Left ventricle myocardium inferior (tissue), 1 donor: ENCODE measurements at places on chromosomes 16 and 17. TPM values are rescaled to one million over a fixed set of nuclear protein-coding genes. Genes with fewer than 3 reads are reported as not detected.
A peak's percentile ranks its signal among the peaks of the same experiment; 100 is the strongest.

DNA sequence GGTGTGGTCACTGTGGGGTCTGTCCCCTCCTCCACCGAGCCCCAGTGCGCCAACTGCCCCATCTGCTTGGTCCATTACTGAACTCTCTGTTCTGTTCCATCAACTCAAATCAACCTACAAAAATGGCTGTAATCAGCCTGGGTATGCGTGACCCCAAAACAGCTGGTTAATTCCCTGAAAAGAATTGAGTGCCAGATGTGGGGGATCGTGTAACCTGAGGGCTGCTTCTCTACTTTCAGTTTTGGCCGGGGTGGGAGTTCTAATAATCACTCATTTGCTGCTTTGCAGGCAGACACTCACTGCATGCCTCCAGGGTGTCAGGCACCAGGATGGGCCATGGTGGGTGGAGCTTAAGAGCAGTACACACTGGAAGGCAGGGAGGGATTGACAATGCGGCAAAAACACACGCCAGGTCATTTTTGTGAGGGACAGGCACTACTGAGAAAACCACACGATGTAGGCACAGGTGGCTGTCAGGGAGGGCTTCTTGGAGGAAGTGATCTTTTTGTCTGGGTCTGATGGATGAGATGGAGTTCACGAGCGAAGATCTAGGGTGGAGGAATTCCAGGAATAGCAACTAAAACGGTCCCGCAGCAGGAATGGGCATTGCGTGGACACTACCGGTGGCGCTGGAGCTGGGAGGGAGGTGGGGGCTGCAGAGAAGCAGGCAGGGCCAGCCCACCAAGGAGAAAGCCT is 30.4 kb upstream of the SSTR5 start:
- no peak for DNase-seq

DNA sequence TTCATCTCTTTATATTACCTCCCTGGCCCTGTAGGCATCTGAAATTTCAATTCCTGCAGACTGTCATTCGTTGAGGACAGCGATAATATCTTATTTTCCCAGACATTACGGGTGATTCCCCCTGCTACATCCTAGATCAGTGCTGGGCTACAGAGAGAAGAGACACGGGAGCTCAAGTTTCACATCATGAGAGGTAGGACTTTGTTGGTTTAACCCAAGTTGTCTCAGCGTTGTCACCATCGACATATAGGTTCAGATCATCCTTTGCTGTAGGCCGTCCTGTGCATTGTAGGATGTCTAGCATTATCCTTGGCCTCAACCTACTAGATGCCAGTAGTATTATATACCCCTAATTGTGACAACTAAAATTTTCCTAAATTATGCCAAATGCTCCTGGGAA is 19.3 kb downstream of the MT1X start:
- no peak for DNase-seq

DNA sequence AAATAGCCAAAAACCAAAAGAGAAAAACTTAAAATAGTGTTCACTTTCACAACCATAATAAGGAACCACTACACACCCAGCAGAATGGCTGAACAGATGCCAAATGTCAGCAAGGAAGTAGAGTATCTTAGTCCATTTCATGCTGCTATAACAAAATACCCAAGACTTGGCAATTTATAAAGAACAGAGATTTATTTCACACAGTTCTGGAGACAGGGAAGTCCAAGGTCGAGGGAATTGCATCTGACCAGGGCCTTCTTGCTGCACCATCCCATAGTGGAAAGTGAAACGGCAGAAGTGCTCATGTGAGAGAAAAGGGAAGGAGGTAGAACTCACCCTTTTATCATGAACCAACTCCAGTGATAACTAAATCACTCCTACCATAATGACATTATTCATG is 33.8 kb upstream of the CCL22 start:
- DNase-seq = no peak

GRCh38 chr17:82384730-82385481 is 13.3 kb downstream of the UTS2R start:
- DNase-seq = peak; percentile 79

DNA sequence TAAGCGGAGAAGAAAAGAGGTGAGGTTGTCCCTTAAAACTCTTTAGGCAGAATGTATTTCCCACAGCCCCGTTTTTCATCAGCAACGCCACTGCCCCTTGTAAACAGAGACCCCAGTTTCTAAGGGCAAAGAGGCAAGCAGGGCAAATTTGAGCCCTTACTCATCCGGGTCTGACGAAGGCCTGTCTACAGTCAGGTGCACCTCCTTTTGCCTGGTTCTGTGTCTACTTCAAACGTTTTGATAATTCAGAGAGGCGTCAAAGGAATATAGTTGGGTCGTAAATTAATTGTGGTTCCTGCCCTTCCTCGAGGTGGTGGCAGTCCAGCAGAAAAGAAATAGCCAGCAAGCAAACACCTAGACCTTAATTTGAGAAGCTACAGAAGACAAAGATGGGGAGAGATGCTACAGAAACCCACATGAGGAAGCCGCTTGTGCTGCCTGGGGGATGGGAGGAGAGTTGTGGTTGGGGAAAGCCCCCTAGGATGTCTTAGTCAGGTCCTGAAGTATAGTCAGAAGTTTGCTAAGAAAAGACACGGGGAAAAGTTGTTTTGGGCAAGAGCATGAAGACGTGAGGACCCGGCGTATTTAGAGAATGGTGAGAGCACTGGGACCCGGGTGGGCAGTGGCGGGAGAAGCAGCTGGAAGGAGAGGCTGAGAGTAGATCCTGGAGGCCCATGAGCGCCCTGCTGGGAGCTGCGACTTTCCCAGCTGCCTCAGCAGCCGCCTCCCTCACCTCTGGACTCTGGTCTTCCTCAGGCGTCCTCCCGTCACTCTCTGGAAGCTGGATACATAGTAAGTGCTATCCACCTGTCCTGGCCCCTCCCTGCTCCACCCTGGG is 2.4 kb downstream of the FBRS start:
- DNase-seq = no peak

DNA sequence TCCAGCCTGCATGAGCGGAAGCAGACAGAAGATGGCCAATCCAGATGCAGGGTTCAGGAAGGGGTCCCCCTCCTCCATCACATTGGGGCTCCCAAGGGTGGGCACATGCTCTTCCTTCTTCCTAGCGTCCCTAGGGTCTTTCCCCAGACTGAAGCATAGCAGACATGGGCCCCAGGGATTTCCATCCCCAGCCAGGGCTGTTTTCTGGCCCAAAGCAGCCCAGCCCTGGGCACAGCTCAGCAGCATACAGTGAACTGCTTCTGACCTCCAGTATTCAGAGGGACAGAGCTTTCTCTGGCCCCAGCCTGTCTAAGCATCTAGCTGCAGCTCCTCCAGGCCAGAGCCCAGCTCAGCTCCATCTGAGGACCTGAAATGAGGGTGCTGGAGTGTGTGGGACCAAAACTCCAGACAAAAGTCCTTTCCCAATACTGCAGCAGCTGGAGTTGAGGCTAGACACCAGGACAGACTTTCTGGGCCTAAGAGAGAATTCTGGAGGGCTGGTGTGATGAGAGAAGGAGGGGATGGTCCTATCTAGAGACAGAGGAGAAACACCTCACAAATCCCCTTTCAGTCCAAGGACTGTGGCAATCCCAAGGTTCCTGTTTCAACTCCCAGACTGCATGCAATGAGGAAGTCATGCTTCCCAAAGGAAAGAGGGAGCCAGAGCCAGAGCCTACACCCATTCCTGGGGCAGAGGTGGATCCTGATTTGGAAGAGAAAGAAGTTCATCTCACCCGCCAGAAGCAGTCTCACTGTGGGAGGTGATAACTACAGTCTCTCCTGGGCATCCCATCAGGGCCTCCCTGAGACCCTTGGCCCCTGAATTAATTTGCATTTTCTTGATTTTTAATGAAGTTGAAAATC is 4.5 kb upstream of the FOXN1 start:
- no peak for DNase-seq

DNA sequence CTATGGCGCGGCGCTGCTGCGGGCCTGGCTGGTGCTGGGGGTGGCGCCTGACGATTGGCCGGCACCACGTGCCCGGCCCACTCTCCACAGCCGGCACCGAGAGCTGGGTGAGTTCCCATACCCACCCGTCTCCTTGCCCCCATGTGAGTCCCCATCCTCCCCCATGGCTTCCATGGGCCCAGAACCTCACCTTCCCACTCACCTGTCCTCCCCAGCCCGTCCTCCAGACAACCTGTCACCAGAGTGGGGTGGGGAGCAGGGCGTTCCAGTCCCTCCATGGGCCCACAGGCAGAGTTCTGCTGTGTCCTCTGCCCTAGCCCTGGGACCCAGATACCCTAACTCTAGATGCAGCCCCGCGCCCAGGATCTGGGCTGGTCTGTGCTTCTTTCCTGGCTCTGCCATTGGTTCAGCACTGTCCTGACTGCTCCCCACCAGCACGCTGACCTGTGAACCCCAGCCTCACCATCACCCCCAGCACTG is 5.5 kb downstream of the ARMC5 start:
- no peak for DNase-seq

DNA sequence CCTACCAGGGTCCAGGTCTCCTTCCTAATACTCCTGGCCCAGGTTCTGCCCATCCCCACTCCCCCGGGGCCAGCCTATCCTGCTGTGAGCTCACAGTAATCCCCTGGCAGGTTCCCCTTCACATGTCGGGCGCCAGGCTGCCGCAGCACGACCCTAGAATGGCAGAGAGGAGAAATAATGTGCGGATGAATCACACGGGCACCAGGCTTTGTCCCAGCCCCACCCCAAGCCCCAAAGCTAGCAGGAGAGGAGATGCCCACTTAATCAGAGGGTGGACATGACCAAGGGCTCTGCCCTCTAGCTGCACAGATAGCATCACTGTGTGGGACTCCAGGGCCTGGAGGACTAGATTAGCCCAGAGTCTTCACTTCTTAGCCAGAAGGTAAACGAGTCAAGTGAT is 39.5 kb downstream of the ST3GAL2 start:
- no peak for DNase-seq

GRCh38 chr16:68382296-68382718 is 66.0 kb downstream of the SMPD3 start:
- no peak for DNase-seq

Gene TNS4
- total RNA-seq = not detected

Gene RCVRN
- total RNA-seq = 0.47 TPM
